CD4-positive, alpha-beta T cell treated with Interleukin-4 for 4 hours (primary cell): ENCODE measurements at places on chromosomes 5 and 9.

- DNase-seq: no peak
These were observed 293.3 kb downstream of the FANCC start for GRCh38 chr9:95024097-95024671.

DNA sequence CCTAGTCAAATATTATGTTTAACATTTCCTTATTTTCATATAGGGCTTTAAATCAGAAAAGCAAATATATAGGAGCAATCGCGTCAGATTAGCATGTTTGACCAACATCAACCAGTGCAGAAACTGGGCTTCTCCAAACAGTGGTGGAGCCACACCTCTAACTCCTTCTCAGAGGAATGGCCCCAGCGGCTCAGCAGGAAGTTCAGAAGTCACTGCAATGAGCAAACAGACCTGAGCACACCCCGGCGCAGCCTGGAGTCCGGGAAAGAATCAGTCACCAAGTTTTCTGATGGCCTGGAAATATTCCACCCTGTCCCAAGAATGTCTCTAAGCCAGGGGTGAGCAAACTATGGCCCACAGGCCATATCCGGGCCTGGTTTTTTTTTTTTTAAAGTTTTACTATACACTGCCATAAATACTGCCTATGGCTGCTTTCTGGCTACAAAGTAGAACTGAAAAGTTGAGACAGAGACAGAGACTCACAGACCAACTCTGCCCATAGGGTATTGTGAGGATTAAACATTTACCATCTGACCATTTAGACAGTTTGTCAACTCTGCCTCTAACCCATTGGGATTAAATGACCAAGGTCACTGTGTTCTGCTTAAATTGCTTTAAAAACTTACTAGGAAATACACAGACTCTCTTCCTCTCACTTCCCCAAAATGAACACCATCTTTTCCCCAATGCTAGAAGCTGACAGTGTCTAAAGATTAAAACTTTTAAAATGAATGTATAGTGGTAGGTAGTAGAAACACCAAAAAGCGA lies 5.4 kb downstream of the GOLM1 start:
- DNase-seq: no peak

- DNase-seq: no peak
These were observed 75.4 kb upstream of the ARAP3 start for GRCh38 chr5:141757402-141757801.

- DNase-seq: no peak
These were observed 47.4 kb downstream of the ROR2 start for GRCh38 chr9:91902475-91903125.

DNA sequence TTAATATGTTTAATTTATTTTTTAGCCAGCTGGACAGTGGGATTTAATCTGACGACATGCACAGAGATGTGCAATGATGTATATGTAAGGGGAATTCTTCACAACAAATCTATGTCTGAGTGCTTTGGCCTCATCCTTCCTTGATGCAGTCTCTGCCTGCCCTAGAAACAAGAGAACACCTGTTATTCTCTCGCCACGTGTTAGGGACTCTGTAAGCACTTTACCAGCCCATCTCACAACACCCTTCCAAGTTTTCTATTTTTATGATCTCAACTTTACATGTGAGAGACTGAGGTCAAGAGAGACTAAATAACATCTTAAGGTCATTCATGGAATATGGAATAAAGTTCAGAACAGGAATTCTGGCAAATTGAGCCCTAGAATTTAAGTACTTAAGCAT lies 123.0 kb upstream of the GAS1 start:
- DNase-seq: no peak
